T-helper 1 cell (primary cell): ENCODE measurements at places on chromosomes 1 and 21.

DNA sequence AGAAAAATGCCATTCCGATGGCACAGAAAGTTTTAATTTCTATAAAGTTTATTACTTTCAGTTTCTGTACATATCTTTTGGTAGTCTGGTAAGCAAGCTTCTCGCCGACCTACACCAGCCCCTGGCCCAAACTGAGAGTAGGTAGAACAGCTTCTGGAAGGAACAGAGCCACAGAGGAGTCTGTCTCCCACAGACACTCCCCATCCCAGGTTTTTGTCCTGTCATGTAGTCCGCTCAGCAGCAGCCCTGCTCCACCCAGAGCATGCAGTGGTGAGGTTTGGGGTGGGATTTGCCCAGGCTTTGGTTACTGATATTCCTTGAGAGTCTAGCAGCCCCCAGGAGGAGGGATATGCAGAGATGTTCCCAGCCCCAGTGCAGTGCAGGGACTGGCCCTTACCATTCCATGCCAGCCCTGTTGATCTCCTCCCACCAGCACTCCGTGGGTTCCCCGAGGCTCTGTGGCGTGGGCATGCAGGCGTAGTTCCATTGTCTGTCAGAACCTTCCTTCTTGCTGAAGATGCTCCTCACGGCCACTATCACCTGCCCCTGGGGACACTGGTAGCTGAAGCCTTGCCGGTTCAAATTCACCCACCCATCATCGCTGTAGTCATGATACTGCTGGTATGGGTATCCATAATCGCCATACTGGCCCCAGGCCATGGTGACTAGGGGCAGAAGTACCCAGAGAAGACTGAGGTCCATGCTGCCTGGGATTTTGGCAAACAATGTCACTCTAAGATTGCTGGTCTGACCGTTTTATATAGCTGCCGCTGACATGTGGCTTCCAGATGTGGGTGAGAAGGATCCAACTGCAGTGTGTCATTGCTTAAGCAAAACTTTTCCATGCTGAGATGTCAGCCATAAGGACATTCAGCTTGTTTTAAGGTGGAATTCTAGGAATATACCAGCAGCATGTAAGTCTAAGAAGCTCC, at the start of gene DPT:
Gene DPT (minus strand): TSS at position 734 of the 932 bp plus-strand sequence. CDS start 32 bp downstream, at position 702.
- no peak for DNase-seq

- DNase-seq = no peak
Measured at GRCh38 chr1:48062353-48062752, 65.2 kb upstream of the TRABD2B start.

GRCh38 chr1:232834066-232834465, 28.9 kb downstream of the MAP10 start:
- no peak for DNase-seq

DNA sequence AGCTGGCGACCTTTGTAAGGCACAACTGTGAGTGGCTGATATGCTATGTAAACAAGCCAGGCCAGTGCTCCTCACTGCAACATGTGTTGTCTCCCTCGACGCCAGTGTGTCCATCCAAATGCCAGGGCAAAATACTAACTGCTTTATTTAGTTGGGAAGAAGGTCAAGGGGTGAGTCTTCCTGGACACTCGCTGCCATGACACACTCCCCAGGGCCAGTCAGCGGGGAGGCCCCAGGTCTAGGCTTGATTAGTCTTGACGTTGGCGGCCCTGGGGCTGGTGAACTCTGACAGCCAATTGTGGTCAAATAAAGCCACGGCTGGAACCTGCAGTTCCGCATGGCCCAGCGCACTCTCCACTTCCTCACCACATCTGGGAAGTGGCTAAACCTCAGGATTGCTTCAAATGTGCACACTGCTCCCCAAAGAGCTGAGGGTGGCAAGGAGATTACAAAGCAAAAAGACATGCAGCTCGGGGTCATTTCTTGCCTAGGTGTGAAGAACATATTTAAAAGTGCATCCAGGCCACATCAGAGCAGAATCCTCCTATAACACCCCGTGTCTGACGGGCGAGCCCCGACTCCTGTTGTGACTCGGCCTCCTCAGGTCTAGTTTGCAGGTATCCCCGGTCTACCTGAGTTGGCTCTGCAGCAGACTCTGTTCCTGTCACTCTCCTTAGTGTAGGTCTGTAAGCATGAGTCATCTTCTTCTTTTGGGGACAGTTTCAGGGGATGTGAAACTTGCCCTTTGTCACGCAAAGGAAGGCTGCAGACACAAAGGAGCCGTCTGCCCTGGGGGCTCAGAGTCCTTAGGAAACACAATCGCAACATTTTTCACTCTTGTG, 183.5 kb downstream of the RUNX1 start:
- DNase-seq = no peak

DNA sequence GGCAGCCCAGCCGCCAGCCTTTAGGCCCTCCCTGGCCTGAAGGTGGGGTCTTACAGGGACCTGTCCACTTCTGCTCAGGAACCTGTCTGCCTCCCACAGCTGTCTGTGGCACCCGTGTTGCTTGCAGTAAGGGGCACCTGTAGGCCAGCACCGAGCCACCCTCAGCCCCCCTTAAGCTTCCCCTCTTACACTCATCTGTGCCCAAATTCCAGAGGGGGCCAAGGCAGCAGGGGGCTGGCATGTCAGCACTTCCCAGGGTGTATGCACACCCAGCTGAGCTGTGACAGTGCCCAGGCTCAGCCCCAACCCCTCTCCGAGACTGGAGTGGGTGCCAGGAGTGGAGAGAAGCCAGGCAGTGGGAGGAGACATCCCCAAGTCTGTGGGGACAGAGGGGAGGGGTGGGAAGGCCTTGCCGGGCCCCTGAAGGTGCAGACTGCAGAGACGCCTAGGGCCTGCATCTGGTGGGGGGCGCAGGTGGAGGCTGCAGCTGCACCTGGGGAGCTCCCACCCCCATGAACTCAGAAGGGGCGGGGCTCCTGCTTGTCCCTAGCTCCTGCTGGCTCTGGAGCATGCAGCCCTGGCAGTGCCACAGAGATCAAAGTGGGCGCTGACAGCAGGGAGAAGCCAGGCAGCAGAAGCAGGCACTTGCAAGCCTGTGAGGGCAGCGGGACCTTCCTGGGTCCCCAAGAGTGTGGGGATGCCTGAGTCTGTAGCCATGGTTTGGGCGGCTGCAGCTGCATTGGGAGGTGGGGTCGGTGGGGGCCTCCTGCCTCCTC, 5.4 kb upstream of the SLC2A7 start:
- no peak for DNase-seq

GRCh38 chr1:183548116-183548515, 42.1 kb downstream of the NCF2 start:
- DNase-seq = no peak

DNA sequence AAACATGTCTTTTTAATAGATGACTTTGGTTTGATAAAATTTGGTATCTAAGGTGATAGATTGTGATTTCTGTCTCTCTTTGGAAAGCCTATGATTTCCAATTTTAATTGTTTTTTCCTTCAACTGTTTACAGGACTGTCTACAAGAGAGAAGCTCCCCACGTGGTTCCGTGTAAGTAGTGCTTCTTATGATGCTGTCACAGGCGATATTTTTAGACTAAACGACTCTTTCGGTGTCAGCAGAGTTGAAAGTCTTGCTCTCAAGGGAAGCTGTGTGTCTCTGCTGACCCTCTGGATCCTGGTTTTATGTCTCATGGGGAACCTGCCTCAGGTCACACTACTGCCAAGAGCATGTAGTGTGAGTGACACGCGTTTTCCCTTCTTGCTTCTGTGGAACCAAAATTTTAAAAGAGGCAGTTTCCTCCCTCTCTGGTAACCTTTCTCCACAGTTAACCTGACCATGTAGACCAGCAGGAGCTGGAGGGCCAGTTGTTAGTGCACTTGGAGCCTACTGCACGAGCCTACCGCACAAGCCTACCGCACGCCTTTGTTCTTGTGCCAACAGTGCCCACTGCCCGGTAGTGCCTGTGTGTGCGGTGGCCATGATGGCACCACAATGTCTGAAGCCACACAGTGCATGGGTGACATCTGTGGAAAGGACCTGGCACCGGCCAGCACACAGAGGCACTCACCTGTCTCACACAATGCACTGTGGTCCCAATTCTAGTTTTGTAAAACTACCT, 91.9 kb downstream of the PCBP3 start:
- DNase-seq = no peak

DNA sequence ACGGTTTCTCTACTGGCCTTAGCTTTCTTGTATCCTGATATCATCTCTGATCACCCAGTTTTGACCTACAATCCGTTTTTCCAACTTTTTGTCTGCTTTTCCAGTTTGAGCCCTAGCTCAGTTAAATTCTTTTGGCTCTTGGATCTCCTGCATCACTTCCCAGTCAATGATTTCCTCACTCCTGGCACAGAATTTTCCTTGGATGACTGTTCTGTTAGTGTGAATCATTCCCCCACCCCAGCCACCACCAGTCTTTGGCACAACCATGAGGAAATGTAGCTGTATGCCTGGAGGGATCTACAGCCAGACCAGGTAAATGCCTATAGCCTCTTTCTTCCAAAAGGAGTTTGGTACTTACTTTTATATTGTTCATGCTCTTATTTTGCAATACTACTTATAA, 187.2 kb upstream of the PTGFR start:
- no peak for DNase-seq

- DNase-seq = no peak
Measured at GRCh38 chr1:150020711-150021110, 10.2 kb upstream of the OTUD7B start.

- no peak for DNase-seq
Measured at GRCh38 chr1:77824694-77825093, 45.2 kb downstream of the MIGA1 start.

DNA sequence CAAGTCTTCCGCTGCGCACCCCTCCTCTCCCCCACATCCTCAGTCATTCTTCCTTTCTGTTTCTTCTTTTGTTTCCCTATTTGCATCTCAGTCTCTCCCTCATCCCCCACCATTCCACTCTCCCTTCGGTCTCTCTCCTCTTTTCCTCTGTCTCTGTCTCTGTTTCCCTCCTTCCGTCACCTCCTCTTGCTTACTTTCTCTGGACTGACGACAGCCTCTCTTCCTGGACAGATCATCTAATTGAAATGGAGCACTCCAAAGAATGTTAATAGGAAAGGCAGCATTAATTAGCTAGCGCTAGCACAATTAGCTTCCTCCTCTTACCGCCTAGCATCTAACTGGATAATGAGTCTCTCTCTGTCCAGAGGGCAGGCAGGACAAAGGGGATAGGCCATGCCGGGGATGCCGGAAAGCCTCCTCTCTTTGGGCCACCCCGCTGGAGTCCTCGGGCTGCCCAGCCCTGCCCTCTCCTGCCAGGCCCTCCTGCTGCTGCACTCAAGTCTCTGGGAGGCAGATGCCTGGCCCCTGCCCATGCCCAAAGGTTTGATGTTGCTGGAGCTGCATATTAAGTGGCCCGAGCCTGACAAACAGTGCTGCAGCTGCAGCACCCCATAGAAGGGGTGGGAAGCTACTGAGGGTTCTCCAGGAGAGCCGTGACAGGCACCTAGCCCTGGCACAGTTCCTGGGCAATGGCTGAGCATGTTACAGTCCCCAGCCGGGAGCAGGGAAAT, 20.8 kb downstream of the DISP3 start:
- DNase-seq = no peak

DNA sequence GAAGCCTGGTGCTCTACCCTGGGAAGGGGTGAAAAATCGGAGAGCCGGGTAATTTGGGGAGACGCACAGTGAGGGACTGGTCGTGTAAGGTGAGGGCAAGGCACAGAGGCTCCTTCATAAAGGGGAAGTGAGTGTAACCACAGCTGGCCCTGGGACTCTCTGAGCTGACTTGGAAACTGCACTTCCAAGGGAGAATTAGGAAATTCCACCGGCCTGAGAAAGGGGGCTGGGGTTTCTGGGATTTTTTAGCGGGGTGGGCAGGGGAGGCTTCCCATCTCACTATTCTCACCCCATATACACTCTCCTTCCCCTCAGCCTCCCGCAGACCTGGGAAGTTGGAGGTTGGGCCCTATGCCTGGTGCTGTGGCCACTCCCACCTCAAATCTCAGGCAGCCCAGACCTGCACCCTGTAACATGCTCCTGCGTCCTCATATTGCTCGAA, 88.3 kb upstream of the IPO9 start:
- DNase-seq = no peak

- DNase-seq = no peak
Measured at GRCh38 chr1:167486090-167486824, 32.1 kb downstream of the CD247 start.

GRCh38 chr1:6052543-6053205, 7.0 kb downstream of the KCNAB2 start:
- DNase-seq = no peak

DNA sequence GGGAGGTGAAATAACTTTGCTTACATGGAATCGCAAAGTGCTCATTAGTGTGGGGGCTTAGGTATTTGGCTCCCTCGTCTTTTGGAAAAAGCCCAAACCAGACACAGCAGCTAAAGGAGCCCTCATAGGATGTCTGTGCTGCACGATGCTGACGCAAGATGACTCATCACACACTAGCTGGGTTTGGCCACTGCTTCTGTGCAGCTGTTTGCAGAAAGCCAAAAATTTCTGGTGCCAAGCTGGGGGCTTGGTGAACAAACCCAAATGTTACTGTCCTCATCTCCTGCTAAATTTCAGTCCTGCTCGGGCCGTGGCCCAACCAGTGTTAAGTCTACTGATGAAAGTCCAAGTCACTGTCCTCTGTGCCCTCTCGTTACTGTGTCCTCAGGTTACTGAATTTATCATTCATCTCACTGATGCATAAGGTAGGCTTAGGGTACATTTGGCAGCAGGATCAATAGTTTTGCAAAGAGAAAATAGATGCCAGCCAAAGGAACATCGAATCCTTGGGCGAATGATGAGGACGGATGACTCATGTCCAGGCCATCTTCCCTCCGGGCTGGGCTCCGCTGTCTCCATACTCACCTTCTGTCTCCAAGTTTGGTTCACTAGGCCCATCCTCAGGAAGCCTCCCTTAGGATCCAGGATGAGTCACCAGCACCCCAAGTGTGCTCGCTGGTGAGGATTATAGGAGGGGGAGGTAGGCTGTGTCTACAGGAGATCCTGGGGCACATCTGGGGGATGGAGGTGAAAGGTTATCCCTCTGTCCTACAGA, 177.7 kb downstream of the ADSS2 start:
- DNase-seq = no peak

DNA sequence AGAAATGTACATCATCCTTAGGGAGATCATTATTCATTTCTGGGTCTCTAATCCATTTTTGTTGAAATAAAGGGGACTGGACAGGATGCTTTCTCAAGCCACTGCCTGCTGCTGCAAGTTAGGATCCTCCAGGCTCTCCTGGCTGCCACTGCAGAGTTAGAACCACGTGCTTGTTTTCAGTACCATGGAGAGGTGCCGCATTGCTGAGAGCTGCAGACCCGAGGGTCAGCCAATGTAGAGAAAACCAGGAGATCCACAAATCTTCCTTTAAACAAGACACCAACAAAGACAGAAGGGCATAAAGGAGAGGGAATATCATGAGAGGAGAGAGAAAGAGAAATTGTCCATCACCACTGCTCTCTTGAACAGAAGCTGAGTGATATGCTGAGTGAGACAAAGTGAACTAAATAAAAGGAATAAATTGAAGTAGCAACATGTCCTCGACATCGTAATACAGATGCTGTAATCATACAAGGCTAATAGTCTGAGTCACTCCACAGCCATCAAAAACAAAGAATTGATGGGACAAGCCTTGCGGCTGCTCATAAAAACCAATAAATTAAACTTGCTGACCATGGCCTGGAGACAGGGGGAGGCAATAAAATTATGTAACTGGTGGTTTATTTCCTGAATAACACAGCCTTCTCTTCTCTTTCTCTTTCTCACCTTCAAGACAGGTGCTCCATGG, 255.7 kb downstream of the OMA1 start:
- DNase-seq = no peak
